ENCODE measurements at places on chromosomes 2 and 18.

DNA sequence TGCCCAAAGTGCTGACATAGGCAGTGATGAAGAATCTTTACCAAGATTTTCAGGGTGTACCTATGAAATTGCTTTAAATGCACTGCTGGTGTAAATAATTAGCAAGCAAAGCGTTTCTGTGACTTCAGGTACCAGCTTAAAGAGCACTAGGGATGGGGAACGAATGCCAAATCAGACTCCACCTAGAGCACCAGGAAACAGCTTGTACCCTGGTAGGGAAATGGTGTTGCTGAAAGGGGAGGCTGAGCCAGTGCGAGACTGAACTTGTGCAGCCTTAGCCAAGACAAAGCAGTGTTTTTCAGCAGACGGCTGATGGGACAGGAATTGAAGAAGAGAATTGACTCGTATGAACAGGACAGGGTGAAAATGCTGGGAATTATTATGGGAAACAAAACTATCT lies 65.6 kb downstream of the TWSG1 start:
- DNase-seq: no peak

GRCh38 chr2:178152033-178152432 lies 39.8 kb downstream of the RBM45 start:
- DNase-seq: no peak

DNA sequence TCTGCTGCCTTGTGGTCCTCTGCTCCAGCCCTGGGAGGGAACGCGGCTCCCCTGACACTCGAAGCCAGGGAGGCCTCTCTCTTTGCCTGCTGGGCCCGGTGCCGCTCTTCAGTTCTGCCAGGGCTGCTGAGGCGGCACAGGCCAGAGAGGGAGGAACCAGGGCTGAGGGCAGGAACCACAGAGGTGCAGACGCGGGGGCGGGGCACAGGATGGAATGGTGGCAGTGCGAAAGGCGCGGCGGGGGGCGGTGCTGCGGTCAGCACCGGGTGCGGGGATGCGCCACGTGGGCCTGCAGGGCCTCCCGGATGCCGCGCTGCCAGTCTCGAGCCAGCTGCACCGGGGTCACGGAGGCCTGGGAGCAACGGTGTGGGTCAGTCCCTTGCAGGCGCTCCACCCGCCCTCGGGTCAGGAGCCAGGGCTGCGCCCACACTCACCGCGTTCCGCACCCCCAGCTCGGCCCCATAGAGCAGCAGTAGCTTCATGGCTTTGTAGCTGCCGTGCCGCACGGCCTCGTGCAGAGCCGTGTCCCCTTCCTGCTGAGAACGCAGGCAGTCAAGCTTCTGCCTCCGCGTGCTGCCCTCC lies 4.4 kb downstream of the ANKRD23 start:
- peak; percentile 69 for DNase-seq

DNA sequence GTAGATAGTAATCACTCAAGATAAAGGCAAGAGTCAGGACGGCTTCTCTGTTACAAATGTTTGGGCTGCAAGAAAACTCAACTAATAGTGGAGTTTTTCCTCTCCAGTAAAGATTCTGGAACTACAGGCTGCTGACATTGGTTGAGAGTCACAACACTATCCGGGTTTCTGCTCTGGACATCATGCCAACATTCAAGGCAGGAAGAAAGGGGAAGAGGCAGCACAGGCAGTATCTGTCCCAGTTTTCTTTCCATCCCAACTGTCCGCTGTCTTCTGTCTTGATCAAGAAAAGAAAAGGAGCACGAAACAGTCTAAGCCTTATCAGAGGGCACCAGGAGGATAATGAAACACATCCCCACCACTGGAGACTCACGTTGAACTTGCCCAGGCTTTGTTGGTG lies 132.1 kb downstream of the MAIP1 start:
- DNase-seq: no peak

DNA sequence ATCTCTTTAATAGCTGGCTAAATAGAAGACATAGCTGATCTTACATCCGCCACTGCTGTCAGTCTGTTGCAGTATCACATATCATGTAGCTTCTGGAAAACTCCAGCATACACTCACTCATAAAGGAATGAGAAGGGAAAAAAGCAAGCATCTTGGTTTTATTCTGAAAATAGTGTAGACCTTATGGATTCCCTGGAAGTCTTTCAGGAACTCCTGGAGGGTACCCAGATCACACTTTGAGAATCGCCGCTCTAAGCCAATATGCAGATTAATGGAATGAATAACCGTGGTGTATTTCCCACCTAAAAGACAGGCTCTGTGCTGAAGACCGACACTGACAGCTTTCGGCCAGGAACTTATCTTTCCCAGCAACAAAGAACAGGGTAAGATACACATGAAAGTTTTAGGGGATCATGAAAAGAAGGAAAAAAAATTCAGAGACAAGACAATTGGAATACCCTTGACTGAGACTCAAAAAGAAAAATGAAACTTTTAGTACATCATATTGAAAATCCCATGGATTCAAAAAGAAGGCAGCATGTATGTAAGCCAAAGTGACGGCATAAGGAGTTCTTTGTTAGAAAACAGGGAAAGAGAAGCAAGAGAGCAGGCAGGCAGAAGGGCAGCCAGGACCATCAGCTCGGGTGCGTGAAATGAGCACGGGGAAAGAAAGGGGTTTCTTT lies 56.4 kb upstream of the SEC11C start:
- DNase-seq: no peak

DNA sequence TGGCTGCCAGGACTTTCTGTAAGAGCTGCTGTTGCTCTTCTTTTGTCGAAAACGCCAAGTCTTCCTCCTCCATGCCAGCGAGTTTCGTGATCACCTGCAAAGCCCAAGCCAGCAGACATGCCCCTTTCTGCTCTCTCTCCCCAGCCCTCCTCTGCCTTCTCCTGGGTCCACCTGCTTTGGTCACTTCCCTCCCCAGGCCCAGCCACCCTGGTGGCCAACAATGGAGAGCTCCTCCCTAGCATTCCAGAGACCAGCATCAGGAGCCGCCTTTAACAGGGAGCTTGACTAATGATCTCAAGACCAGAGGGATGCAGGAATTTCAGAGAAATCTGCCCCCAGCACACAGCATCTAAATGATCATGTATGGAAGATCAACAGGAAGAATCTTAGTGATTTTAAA lies 34.6 kb downstream of the ERCC3 start:
- no peak for DNase-seq

- DNase-seq: no peak
These were observed 277.1 kb upstream of the NRP2 start for GRCh38 chr2:205405194-205405593.

DNA sequence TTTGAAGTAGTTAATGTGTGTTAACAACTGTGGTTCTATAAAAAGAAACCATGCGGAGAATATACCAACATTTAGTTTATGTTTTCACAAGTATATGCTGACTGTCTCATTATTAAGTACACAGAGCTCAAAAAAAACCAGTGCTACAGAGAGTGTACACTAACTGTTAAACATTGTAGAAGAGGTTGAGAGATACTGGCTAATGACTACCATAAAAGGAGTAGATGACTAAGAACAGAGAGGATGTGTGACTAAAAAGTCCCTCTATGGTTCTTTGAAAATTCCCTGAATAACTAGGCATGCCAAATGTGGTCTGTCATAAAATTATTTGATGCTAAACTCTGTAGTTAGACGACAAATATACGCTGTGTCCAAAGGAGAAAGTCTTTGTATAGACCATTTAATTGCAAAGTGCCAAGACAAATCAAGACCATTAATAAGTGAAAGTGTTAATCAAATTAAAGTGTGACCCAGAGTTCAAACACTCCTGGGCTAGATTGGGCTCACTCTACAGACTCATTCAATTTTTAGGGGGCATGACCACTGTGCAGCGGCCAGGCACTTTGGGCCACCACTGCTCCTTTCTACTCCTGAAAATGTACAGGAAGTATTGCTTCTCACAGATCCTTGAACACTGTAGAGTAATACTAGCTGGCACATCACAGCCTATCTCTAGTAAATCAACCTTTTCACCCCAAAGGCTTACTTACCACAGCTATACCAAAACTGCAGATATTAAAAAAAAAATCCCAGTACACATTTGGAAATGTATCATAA lies 45.1 kb upstream of the SERTAD2 start:
- DNase-seq: no peak

GRCh38 chr2:1628893-1629292 lies 115.4 kb downstream of the PXDN start:
- no peak for DNase-seq

DNA sequence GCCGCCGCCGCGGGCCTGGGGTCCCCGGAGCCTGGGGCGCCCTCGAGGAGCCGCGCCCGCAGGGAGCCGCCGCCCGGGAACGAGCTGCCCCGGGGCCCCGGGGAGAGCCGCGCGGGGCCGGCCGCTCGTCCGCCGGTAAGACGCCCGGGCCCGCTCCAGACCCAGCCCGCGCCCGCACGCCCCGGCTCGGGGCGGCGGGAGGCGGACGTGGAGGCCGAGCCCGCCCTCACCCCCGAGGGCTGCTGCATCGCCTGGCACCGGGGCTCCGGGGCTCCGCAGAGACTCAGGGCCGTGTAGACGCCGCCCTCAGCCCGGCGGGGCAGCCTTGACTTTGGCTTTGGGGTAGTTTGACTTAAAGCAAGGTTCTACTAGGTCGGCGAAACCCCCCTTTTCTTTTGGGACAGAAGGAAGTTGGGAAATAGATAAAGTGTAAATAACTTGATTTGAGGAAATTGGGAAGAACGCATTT lies 335 bp downstream of the ERFE start:
- no peak for DNase-seq

DNA sequence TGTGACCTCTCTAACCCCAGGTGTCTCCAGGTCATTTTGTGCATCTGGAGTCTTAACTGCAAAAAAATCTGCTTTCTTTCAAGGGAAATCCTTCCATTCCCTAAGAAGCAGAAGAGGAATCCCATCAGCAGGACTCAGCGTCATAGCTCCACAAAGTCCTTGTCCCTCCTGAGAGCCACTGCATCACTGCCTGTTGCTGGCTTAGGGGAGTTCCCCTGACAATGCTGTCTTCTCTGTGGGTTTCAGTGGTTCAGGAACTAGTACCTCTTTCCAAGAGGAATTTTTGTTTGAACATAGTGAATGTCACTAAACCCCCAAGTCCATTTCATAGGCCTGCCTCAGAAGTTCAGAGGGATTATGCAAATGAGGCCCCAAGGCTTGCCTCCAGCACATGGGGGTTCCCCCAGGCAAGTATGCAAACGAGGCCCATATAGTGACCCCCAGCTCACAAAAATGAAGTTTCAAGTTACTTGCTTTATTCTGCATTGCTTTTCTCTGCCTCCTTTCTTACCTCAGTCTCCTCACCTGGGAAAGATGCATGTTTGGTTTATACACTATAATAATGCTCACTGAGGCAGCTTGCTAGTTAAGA lies 513.9 kb upstream of the MEX3C start:
- no peak for DNase-seq

GRCh38 chr2:55164534-55165480 lies 67.3 kb downstream of the CLHC1 start:
- no peak for DNase-seq

DNA sequence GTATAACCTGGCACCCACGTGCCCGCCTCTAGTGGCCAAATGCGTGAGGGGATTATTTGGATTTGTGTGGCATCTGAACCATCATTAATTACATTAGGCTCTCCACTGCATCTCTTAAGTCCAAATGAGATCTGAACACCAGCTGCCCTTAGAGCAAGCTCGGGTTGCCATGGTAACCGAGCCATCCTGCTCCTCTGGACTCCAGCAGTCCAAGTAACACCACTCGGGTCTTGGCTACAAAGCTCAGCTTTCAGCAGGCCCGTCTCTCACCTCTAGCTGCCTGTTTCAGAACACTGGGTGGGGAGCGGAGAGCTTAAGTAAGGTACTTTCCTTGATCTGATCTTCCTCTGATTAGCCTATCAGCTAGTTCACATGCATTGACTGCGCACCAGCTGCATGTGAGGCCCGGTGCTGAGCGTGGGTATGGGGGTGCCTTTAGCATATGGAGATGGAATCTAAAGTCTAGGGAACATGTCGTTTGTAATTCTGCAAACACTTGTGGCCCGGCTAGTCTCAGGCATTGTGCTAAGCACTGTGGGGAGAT lies 14.1 kb upstream of the CYS1 start:
- DNase-seq: no peak

DNA sequence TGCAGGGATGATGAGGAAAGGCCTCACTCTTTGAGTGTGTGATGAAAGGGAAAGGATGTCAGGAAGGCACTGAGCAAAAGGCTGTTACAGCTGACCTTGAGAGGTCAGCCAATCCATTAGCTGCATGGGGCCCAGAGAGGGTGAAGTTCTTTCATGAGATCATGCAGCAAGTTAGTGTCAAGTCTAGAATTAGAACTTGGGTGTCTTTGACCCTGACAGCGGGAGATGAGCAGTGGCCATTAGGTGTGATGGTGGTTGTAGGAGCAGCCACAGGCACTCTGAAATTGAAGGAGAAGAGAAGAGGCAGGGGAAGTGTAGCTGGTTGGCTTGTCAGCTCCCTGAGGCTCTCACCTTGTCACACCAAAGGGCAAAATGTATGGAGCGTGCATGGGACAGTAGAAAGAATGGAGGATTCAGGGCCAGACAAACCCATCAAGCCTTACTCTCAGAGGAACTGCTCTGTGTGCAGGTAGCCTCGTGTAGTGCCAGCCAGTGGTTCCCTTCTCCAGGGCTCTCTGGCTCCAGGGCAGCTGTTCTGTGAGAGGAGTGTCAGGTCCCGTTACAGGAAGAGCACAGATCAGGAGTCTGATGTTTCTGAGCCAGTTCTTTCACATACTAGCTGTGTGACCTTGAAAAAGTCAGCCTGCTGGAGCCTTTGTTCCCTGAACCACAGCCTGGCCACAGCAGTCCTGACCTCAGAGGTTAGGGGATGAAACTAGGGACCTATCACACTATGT lies 35.9 kb downstream of the MAP4K4 start:
- DNase-seq: no peak

DNA sequence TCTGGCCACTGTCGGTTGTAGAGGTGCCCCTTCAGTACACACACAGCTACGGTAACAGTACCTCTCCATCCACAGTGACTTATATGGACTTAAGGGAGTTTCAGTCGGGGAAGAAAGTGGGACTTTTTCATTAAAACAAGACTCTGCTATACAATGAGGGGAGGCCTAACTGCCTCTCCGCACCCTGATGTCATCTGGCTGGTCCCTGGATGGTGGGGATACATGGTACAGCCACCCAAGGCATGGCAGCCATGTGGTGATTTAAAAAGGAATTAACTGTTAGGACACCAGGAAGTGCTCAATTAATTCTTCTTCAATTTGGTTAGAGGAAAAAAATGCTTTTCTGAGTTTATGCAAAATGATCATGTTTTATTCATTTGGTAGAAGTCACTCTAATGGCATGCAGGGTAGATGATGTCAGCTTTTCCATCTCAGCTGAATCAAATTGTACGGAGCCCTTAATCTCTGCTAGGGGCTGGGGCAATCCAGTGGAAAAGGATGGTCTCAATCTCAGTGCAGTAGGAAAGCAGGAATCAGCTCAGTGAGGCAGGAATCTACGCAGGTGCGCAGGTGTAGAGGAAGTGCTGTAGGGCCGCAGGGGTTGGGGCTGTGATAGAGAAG lies 243.9 kb downstream of the PRKCE start:
- no peak for DNase-seq

GRCh38 chr2:73985308-73986084 lies 786 bp downstream of the TET3 start:
- no peak for DNase-seq
